ENCODE measurements at places on chromosomes 13 and 19. TPM values are rescaled to one million over a fixed set of nuclear protein-coding genes. Genes with fewer than 3 reads are reported as not detected.
A peak's percentile ranks its signal among the peaks of the same experiment; 100 is the strongest.

DNA sequence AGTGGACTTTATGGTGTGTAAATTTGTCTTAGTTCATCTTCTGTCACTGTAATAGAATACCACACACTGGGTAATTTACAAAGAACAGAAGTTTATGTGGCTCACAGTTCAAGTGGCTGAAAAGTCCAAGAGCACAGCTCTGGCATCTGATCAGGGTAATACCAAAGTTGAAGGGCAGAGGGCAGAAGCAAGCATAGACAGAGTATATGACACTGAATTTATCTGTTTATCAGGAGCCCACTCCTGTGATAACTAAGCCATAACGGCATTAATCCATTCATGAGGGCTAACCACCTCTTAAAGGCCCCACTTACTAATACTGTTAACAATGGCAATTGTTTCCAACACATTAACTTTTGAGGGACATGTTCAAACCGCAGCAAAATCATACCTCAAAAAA, 4.0 kb upstream of the RFXAP start:
- H3K4me3 ChIP-seq, result no peak overlapping the region
- no peaks in the 10 kb centered on the region for H3K36me3 ChIP-seq

- DNase-seq, result no peak
- H3K27ac ChIP-seq, result no peak overlapping the region
- no peaks in the 10 kb centered on the region for H3K27me3 ChIP-seq
- no peaks in the 10 kb centered on the region for H3K4me1 ChIP-seq
- H3K4me3 ChIP-seq, result no peak overlapping the region
- H3K36me3 ChIP-seq, result no peaks in the 10 kb centered on the region
These were observed 2.3 kb upstream of the SIGLEC12 start for GRCh38 chr19:51503896-51504295.

The NCAN gene
- not detected for total RNA-seq

The IFI30 gene
- 45.3 TPM for total RNA-seq

DNA sequence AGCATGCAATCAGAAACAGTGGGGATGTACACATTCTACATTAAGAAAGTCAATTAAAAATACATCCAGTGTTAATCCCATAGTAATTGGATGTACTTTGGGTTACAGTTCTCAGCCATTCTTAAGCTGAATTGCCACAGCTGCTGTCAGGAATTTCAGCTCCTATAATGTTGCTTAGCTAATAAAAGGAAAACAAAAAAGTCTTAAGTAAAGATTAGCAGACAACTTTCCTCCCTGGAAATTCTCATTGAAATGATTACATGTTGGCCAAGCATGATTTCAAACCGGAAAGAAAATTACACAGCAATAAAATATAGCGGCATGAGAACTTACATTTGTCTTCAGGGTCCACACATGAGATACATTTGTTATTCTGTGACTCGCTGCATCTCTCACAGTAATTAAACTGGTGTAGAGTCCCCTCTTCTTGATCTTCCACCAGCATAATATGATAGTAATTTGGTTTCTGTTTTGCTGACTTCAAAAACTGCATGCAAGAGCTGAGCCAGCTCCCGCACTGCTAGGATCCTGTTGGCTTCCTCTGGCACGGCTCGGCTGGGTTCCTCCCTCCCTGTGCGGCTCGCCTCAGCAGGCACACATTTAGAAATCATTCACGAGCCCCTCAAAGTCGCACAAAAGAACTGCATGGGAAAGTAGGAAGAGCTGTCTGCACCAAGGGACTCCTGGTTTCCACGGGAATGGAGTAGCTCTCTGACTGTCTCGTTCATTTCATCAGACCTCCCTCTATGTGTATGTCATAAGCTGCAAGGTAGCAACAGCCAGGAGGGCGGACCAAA, at the start of gene HTR2A:
HTR2A (minus strand) TSS at position 713 of the 797 bp plus-strand sequence. CDS start 1,147 bp downstream, outside the sequence.
- H3K36me3 ChIP-seq, result no peaks in the 10 kb centered on the region
- H3K27ac ChIP-seq, result peak within 1 kb of the TSS; percentile 63
- H3K4me1 ChIP-seq, result peaks cover 31% of the 10 kb centered on the region
- peak; percentile 66 for DNase-seq

DNA sequence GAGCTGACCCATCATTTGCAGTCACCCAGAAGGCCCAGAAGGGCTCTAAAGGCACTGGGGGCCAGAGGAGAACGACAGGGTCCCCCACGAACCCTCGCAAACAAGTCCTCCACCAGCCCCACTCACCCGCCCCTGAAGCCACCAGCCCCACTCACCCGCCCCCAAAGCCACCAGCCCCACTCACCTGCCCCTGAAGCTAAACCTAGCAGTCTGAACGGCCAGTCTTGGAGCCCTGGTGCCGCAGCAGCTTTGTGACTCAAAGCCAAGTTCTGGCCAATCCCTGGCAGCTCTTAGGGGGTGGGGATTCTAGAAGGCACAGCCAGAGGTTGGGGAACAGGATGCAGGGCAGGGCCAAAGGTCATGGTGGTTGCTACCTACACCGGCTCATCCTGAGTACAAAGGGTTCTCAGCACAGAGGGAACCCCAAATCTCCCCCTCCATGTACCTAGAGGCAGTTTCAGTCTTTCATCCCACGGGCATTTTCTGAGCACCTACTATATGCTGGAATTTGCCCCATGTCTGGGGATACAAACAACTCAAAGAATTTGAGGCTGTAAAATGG, at the start of gene IQCN:
IQCN (minus strand) TSS at position 234 of the 562 bp plus-strand sequence. CDS start 4,974 bp downstream, outside the sequence.
- H3K4me1 ChIP-seq, result peaks cover 66% of the 10 kb centered on the region
- H3K27ac ChIP-seq, result peak within 1 kb of the TSS; percentile 100
- peak; percentile 80 for DNase-seq
- no peaks in the 10 kb centered on the region for H3K36me3 ChIP-seq
- no peaks in the 10 kb centered on the region for H3K27me3 ChIP-seq

DNA sequence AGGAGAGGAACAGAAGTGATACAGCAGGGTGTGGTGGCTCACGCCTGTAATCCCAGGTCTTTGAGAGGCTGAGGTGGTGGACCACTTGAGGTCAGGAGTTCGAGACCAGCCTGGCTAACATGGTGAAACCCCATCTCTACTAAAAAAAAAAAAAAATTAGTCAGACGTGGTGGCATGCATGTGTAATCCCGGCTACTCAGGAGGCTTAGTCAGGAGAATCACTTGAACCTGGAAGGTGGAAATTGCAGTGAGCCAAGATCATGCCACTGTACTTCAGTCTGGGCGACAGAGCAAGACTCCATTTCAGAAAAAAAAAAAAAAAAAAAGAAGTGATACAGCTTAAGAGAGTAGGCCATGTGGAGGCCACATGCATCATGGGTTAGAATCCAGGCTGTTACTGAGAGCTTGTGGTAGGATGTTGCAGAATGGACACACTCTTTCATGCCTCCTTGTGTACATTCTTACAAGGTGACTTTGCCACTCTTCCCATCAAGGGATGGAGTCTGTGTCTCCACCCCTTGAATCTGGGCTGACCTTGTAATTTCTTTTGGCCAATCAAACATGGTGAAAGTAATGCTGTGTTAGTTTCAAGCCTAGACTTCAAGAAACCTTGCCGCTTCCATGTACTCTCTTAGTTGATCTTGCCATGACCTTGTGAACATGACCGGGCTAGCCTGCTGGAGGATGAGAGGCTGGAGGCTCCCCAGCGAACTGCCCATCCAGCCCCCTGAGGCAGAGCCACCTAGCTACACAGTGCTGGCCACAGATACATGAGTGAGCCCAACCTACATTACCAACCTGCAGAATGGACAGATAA, 12.3 kb downstream of the FAM187B start:
- peaks cover 16% of the 10 kb centered on the region for H3K4me1 ChIP-seq
- DNase-seq, result no peak
- no peak overlapping the region for H3K4me3 ChIP-seq
- H3K27me3 ChIP-seq, result no peaks in the 10 kb centered on the region
- H3K27ac ChIP-seq, result no peak overlapping the region
